RWPE2 (cell line): ENCODE measurements at places on chromosomes 6 and 20.
A peak's percentile ranks its signal among the peaks of the same experiment; 100 is the strongest.

GRCh38 chr20:48066851-48067250, 281.6 kb upstream of the SULF2 start:
- H3K27ac ChIP-seq: no peak overlapping the region
- no peak overlapping the region for H3K4me3 ChIP-seq
- DNase-seq: no peak
- no peaks in the 10 kb centered on the region for H3K36me3 ChIP-seq
- no peaks in the 10 kb centered on the region for H3K27me3 ChIP-seq
- H3K4me1 ChIP-seq: peaks cover 21% of the 10 kb centered on the region

GRCh38 chr6:52512199-52512598, 64.7 kb downstream of the TRAM2 start:
- peaks cover 63% of the 10 kb centered on the region for H3K36me3 ChIP-seq
- no peaks in the 10 kb centered on the region for H3K27me3 ChIP-seq
- peaks cover 57% of the 10 kb centered on the region for H3K4me1 ChIP-seq
- peak overlapping the region; percentile 96 for H3K27ac ChIP-seq

GRCh38 chr6:40169878-40170277, 235.6 kb upstream of the MOCS1 start:
- H3K4me3 ChIP-seq: no peak overlapping the region
- H3K27ac ChIP-seq: no peak overlapping the region
- no peaks in the 10 kb centered on the region for H3K4me1 ChIP-seq
- no peak for DNase-seq

GRCh38 chr6:169931261-169931660, 179.8 kb downstream of the ERMARD start:
- H3K36me3 ChIP-seq: no peaks in the 10 kb centered on the region
- no peak overlapping the region for H3K4me3 ChIP-seq
- no peaks in the 10 kb centered on the region for H3K4me1 ChIP-seq
- H3K27ac ChIP-seq: no peak overlapping the region
- no peak for DNase-seq

GRCh38 chr6:37565267-37566110, 65.8 kb upstream of the CCDC167 start:
- H3K27ac ChIP-seq: no peak overlapping the region
- no peak overlapping the region for H3K4me3 ChIP-seq
- H3K36me3 ChIP-seq: no peaks in the 10 kb centered on the region
- DNase-seq: no peak

DNA sequence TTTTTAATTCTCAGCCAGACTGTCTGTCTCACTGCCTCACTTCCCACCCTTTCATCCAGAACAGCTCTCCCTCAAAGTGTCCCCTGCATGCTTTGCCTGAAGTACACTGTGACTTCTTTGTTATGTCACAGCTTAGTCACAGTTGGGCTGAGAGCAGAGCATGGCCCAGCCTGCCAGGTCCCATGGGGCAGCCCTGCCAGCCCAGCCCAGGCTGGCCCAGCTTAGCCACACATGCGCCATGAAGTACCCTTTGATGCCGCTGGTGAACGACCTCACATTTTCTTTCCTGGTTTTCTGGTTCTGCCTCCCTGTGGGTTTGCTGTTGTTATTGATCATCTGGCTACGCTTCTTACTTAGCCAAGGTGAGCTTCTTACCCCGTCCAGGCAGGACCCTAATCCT, at the start of gene ADIG:
Gene ADIG, plus strand, starts transcription at position 185 of the 400 bp plus-strand sequence. Its CDS starts 54 bp downstream, at position 239.
- H3K4me3 ChIP-seq: no peak within 1 kb of the TSS
- H3K4me1 ChIP-seq: peaks cover 4% of the 10 kb centered on the region
- H3K27me3 ChIP-seq: no peaks in the 10 kb centered on the region
- H3K36me3 ChIP-seq: peaks cover 11% of the 10 kb centered on the region
- no peak within 1 kb of the TSS for H3K27ac ChIP-seq

- H3K27ac ChIP-seq: no peak overlapping the region
- H3K36me3 ChIP-seq: no peaks in the 10 kb centered on the region
- DNase-seq: no peak
- no peaks in the 10 kb centered on the region for H3K27me3 ChIP-seq
Observed at GRCh38 chr6:107625264-107625663, 135.3 kb downstream of the SOBP start.
